Activated naive CD8-positive, alpha-beta T cell treated with anti-CD3 and anti-CD28 coated beads for 36 hours (primary cell): ENCODE measurements at places on chromosomes 2 and 18. TPM values are rescaled to one million over a fixed set of nuclear protein-coding genes. Genes with fewer than 3 reads are reported as not detected.

- H3K27ac ChIP-seq = no peak overlapping the region
- no peak overlapping the region for H3K4me3 ChIP-seq
- no peaks in the 10 kb centered on the region for H3K36me3 ChIP-seq
- no peak for DNase-seq
- H3K27me3 ChIP-seq = peaks cover 34% of the 10 kb centered on the region
These were observed 9.9 kb downstream of the AQP12B start for GRCh38 chr2:240672701-240673190.

GRCh38 chr2:238916875-238917590 lies 69.1 kb downstream of the TWIST2 start:
- no peak for DNase-seq
- no peak overlapping the region for H3K4me3 ChIP-seq
- H3K4me1 ChIP-seq = no peaks in the 10 kb centered on the region

DNA sequence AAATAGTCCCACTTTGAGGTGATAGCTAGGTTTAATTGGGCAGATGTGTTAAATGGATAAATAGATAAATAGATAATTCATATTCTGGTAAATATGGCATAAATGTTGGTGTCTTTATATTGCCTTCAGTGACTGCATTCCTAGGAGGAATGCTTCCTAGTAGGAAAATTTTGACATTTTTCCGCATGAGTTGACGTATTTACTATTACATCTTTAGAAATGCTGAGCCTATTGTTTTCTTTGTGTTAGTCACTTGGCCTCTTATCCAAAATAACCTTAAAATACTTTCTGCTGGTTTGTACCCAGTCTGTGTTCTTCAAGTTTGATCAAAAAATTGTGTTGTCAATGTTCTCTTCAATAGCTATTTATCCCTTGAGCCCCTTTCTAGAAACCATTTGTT lies 495.6 kb upstream of the ZEB2 start:
- H3K27ac ChIP-seq = no peak overlapping the region
- DNase-seq = no peak
- no peaks in the 10 kb centered on the region for H3K36me3 ChIP-seq

- no peaks in the 10 kb centered on the region for H3K36me3 ChIP-seq
- H3K27me3 ChIP-seq = peaks cover 12% of the 10 kb centered on the region
- DNase-seq = no peak
These were observed 40.8 kb downstream of the RNF152 start for GRCh38 chr18:61851940-61852451.

GRCh38 chr18:31490387-31490786 lies 7.6 kb upstream of the DSG2 start:
- no peaks in the 10 kb centered on the region for H3K36me3 ChIP-seq
- DNase-seq = no peak
- H3K27me3 ChIP-seq = peaks cover 20% of the 10 kb centered on the region

DNA sequence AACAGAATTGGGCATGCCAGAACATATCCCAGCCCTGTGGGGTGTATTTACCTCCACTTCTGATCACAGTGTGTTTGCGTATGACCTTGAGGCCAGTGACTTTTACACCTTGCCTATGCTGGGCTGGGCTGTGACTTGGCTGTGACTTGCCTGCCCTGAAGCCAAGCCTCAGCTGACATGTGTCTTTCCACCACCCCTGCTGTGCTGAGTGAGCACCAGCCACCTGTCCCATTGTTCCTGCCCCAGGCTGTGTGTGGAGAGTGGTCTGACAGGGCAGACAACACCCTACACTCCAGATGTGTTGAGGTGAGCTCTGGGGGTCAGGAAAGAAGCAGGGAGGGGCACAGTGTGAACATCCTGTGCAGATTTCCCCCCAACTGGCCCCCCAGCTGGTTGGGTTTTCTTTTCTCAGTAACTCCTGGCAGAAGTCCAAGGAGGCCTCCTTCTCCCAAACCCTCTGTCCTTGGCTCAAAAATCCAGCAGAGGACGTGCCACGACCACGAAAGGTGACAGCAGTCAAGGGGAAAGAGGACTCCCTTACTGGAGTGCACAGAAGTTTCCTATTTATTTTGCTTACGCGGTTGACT lies 5.1 kb upstream of the STEAP3 start:
- no peak for DNase-seq
- H3K36me3 ChIP-seq = no peaks in the 10 kb centered on the region
- no peak overlapping the region for H3K27ac ChIP-seq
- no peaks in the 10 kb centered on the region for H3K4me1 ChIP-seq
- peaks cover 37% of the 10 kb centered on the region for H3K27me3 ChIP-seq

Gene GPR75
- 1.4 TPM for total RNA-seq

- H3K36me3 ChIP-seq = no peaks in the 10 kb centered on the region
- H3K4me1 ChIP-seq = peaks cover 3% of the 10 kb centered on the region
- no peak for DNase-seq
- H3K4me3 ChIP-seq = no peak overlapping the region
- no peak overlapping the region for H3K27ac ChIP-seq
These were observed 16.5 kb upstream of the KLHL23 start for GRCh38 chr2:169716938-169717690.

Gene CD207
- not detected for total RNA-seq

DNA sequence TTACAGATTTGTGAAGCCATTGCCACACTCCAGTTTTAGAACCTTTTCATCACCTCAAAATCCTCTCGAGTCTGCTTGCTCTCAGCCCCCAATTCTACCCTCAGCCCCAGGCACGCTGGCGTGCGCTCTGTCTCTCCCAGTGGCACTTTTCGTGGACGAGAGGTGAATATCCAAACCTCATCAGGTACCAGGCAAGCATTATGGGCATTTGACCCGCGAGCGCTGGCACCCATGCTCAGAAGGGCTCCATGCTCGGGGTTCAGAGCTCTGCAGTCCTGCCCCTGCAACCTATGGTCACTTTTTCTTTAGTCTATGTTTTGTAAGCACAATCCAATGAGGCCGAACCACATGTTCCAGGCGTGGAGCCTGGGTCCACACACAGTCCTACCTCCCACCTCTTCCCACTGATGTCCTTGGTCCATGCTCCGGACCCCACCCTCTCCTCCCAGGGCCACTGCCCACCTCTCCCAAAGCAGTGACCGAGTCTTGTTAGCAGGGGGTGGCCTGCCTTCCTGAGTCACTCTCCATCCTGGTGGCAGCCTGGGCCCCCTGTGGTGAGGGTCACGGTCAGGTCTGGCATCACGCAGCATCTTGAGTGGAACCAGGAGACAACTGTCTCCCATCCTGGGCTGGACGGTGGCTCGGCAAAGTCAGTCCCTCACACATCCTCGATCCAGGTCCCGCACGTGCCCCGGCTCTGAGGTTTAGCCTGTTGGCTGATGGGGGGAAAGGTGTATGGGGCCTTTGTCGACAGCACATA lies 256.9 kb downstream of the NDUFA10 start:
- no peaks in the 10 kb centered on the region for H3K27me3 ChIP-seq
- H3K4me3 ChIP-seq = no peak overlapping the region
- H3K36me3 ChIP-seq = no peaks in the 10 kb centered on the region
- H3K4me1 ChIP-seq = no peaks in the 10 kb centered on the region
- no peak overlapping the region for H3K27ac ChIP-seq
- no peak for DNase-seq

Gene TOGARAM2
- 1.9 TPM for total RNA-seq

DNA sequence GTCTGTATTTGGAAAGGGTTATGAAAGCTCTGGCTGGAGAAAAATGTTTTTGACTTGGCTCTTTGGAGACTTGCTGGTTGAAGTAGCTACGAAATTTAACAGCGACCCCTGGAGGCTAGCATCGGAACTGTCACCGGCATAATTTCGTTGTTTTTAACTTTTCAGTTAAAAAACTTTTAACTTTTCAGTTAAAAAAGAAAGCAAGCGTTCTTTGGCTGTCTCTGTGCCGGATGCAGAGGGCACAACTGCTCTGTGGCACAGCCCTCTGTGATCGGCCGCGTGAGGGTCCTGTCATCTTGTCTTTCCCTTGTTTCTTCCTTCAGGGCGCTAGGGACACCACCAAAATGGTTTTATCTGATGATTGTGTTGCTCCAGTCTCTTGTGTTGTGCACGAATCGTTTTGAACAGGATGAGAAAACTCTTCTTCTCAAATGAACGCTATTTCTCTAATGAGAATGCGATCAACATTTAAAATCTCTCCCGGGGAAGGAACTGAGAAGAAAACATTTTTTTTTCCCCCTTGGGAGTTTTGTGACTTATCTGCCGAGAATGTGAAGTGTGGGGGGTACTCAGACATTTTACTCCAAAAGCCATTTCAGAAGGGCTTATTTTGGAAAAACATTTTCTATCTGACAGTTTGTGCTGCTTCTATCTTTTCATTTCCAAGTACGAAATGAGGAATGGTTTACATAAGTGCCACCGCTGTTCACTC lies 57.1 kb downstream of the ADCYAP1 start:
- peaks cover 5% of the 10 kb centered on the region for H3K4me1 ChIP-seq
- H3K27me3 ChIP-seq = peaks cover 26% of the 10 kb centered on the region
- no peak overlapping the region for H3K4me3 ChIP-seq
- peak; percentile 9 for DNase-seq
- no peak overlapping the region for H3K27ac ChIP-seq

DNA sequence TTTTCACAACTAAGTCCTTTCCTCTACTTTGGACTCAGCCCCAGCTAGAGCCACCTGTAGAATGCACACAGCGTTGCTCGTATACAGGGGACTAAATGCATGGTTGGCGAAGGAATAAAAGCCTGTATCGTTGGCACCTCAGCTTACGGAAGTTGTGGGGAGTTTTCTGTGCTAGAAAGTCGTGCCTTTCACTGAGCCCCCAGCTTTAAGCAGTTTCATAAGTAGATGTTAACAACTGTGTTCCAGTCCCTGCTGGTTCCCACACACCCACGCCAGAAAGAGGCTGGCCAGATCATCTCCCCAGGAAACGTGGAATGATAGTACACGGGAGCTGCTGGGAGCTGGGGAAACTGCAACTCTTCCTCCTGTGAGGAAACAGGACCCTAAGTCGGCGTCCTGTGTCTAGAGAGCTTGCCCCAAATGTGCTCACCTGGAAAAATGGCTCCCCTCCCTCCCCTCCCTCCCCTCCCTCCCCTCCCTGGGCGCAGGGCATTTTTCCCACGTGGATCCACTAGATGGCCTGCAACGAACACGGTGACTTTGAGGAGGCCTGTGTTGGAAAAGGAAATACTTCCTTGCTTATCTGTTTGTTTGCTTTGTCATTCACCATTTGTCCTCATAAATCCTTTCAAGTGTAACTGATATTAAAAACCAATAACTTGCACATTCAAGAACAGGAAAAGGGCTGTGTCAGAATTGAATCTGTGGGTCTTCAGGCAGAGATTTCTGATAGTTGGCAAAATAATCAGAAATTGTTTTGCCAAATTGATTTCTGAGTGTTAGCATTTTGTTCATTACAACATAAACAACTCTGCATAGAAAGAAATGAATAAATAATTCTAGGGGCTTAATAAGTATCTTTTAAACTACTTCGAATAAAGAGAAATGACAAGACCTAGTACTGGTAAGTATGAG lies 43.9 kb upstream of the RFX8 start:
- peaks cover 6% of the 10 kb centered on the region for H3K36me3 ChIP-seq
- H3K27me3 ChIP-seq = no peaks in the 10 kb centered on the region
- H3K4me3 ChIP-seq = no peak overlapping the region
- no peak for DNase-seq

GRCh38 chr2:189854187-189854586 lies 69.9 kb downstream of the PMS1 start:
- H3K36me3 ChIP-seq = peaks cover 32% of the 10 kb centered on the region
- no peaks in the 10 kb centered on the region for H3K27me3 ChIP-seq
- no peak overlapping the region for H3K4me3 ChIP-seq

Gene NGEF
- not detected for total RNA-seq

- no peak overlapping the region for H3K4me3 ChIP-seq
- no peaks in the 10 kb centered on the region for H3K27me3 ChIP-seq
- H3K4me1 ChIP-seq = peaks cover 47% of the 10 kb centered on the region
- H3K36me3 ChIP-seq = peaks cover 23% of the 10 kb centered on the region
These were observed 21.9 kb downstream of the RPRD1A start for GRCh38 chr18:36045241-36045991.

Gene CIB4
- not detected for total RNA-seq

- H3K4me3 ChIP-seq = no peak overlapping the region
- H3K36me3 ChIP-seq = no peaks in the 10 kb centered on the region
- no peaks in the 10 kb centered on the region for H3K27me3 ChIP-seq
- no peak for DNase-seq
- no peak overlapping the region for H3K27ac ChIP-seq
These were observed 29.9 kb upstream of the KIDINS220 start for GRCh38 chr2:8867363-8867762.

DNA sequence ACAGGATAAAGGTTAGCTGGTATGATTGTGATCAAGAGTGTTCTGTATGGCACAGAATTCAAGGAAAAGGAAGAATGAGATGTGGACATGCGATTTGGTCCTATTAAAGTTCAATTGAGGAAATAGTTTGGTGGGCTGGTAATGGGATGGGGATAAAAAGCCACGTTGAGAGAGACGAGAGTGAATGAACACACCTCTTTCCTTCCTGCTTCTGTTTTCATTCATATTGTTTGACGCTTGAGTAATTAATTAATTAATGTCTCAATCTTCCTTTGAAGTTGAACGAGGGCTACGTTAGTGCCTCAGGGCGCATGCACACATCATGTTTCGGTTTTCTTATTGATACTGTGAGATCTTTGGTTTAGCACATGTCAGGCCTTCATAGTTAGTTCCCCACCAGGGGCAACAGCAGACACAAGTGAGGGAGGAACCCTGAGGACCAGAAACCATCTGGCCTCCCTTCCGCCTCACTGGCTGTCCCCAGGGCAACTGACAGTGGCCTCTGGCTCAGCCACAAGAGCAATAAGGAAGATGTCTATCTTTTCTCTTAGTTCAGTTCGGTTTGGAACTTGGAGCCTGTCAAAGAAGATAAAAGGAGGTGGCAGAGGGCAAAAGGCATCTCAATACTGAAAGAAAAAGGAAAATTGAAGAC lies 116.0 kb downstream of the LIPG start:
- no peaks in the 10 kb centered on the region for H3K27me3 ChIP-seq
- DNase-seq = no peak
- no peak overlapping the region for H3K27ac ChIP-seq

Gene HSPD1
- total RNA-seq = 1,356 TPM

Gene VAMP8
- 94.3 TPM for total RNA-seq

- no peak overlapping the region for H3K4me3 ChIP-seq
- no peak overlapping the region for H3K27ac ChIP-seq
- DNase-seq = no peak
- H3K4me1 ChIP-seq = no peaks in the 10 kb centered on the region
- no peaks in the 10 kb centered on the region for H3K36me3 ChIP-seq
- H3K27me3 ChIP-seq = peaks cover 11% of the 10 kb centered on the region
These were observed 144.4 kb downstream of the PIEZO2 start for GRCh38 chr18:11004951-11005350.
